ENCODE measurements at places on chromosomes 3 and 15.

- DNase-seq = peak; percentile 39
These were observed 5.0 kb downstream of the GATA2 start for GRCh38 chr3:128487813-128488635.

GRCh38 chr3:170765419-170766078, 104.4 kb downstream of the RPL22L1 start:
- no peak for DNase-seq

GRCh38 chr15:86432861-86433260, 353.2 kb downstream of the AGBL1 start:
- DNase-seq = no peak

GRCh38 chr15:93033434-93034045, 55.5 kb downstream of the RGMA start:
- no peak for DNase-seq

GRCh38 chr3:134607054-134608022, 43.5 kb downstream of the KY start:
- no peak for DNase-seq

- no peak for DNase-seq
These were observed 90.9 kb upstream of the PLXND1 start for GRCh38 chr3:129697229-129697969.

DNA sequence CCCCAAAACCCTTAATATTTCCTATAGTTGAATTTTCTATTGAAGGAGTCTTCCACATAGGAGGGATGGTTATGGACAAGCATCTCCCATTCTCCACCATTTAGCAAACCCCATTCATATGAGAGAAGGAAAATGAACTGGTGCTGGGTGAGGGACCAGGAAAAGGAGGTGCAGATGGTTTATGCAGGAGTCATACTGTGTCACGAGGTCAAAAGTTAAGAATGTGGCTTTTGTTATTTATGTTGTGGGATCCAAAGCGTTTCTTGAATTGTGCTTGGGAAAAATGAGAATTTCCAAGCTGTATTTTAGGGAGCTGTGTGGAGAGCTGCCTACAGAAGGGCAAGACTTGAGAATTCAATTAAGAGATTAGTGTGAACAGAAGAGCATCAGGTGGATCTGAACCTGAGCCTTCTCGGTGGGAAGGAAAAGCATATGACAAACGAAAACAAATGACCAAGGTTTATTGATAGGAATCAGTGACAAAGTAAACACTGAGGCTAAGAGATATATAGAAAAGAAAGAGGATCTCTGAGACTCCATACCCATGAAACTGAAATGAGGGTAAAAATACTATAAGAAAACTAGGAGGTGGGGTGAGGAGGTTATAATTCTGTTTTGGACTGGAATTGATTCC, 473.3 kb upstream of the NR2F2 start:
- peak; percentile 39 for DNase-seq

GRCh38 chr3:169103951-169104941, 559.3 kb downstream of the MECOM start:
- peak; percentile 75 for DNase-seq

DNA sequence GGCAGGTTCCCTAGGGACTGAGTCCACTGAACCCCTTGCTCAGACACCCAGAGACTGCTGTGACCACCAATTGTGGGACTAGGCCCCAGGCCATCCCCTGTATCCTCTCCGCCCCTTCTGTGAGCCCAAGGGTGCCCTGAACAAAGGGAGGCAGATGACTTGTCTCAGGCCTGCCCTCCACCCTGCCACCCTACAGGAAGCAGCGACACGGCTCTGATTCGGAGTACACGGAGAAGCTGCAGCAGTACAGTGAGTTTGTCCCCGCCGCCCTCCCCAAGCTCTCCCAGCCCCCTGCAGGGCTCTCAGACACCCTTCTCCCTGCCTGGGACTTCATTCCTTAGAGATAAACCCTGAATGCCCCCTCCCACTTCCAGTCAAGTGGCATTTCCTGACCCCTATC, 16.6 kb downstream of the EPHB3 start:
- no peak for DNase-seq

DNA sequence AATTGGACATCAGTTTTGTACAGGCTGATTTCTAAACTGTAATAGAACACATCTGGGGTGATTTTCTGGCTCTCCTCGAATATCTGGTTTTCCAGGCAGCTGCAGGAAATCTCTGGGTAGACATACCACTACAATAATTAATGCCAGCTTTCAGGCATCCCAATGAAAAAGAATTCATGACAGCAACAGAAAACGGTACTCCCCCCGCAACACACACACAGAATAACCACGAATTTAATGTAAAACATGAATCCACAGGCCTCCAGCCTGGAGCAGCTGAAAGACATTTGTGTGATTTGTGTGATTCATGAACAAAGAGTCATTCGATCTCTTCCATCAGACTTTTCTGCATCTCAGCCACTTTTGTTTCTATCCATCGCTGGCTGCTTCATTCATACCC, 262.2 kb downstream of the MAGI1 start:
- DNase-seq = peak; percentile 6

DNA sequence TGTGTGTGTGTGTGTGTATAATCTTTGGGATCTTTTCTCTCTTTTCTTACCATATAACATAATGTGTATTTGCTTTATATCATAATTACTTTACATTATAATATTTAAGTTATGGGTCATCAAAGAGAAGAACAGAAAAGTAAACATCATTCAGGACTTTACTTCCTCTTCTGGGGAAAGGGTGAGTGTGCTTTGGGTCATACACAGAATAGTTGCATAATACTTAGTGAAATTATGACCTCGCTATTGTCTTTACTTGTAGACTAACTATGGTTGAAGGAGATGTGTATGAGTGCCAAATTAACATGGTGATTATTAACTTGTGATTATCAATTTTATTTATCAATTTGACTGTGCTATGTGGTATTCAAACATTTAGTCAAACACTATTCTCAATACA, 1086.9 kb downstream of the DIPK2A start:
- no peak for DNase-seq

DNA sequence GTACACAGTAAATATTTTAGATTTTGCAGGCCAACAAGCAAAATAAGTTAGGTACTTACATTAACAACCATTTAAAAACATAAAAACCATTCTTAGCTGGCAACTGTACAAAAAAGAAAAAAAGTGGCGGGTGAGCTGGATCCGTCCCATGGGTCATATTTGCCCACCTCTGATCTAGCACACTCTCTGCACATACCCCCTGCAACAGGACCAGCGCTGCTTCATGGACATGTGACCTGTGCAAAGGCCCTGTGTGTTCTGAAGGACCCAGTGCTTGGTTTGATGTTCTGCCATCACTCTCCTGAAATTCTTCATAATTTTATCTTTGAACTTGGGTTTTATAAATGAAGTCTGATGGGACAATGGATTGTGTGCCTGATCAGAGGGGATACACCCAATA, 72.5 kb upstream of the ACAN start:
- no peak for DNase-seq

DNA sequence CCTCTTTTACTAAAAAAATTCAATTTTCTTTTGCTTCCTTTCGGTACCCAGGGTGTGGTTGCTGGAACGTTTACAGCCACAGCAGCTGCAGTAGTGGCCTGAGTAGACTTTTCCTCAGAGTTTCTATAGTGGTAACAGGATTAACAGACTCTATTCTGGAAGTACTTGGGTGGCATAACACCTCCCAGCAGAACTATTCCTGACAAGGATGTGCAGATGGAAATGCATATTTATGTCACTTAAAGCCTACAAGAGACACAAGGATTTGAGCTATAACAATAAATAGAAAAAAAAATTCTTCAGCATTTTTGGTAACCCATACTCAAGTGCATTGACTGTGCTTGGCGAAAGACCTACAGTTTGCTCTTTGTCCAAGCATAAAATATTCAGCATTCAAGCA, 94.0 kb downstream of the MDFIC2 start:
- no peak for DNase-seq

GRCh38 chr3:24678021-24678420, 183.4 kb upstream of the THRB start:
- no peak for DNase-seq

- DNase-seq = no peak
These were observed 35.8 kb downstream of the HERC1 start for GRCh38 chr15:63797901-63798300.

GRCh38 chr3:149726716-149727407, 25.4 kb downstream of the COMMD2 start:
- no peak for DNase-seq

DNA sequence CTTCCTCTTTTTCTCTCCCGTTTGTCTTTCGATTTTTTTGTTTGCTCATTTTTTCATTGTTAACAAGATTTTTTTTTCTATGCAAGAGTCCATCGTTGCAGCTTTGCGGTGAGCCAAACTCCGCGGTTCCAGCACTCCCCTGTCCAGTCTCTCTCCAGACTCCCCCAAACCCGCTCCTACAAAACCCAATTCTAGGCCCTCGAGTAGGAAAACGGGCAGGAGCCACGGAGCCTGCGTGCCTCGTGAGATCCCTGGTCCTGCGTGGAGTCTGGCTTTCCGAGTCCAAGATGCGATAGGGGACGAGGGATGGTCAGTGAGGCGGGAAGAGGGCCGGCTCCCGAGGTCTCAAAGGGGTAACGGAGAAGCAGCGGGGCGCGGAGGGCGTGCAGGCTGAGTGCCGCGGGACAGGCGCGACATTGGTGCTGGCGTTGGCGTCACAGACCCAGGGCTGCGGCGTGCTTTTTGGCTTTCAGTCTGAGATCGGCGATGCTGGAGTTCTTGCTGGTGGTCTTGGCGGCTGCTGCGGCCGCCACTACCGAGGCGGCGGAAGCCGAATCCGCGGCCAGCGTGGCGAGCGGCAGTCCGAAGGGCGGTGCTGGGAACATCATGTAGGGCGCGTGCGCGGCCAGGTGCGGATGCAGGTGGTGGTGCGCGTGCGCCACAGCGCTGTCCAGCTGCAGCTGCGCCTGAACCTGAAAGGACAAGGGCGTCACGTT, 8.5 kb downstream of the SHOX2 start:
- DNase-seq = no peak

GRCh38 chr3:127590282-127590592, 296 bp downstream of the TPRA1 start:
- no peak for DNase-seq

DNA sequence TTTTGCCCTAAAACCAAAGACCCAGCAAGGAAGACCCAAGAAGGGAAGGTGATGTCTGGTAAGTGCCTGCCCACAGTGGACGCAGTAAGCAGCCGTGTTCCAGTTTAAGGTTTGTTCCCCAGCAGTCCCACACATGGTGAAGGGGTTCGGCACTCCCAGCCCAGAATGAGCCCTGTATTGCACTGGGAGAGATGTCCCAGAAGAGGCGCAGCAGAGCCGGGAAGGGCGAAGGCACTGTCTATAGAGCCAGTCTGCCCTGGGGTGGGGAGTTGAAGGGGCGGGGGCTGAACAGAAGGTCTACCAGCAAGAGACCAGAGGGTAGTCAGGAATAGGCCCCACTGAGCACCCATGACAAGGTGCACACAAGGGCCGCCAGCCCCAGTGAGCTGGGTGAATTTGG, 6.4 kb downstream of the TMEM158 start:
- no peak for DNase-seq

- DNase-seq = no peak
These were observed 117.4 kb upstream of the ZBED2 start for GRCh38 chr3:111712294-111713167.

DNA sequence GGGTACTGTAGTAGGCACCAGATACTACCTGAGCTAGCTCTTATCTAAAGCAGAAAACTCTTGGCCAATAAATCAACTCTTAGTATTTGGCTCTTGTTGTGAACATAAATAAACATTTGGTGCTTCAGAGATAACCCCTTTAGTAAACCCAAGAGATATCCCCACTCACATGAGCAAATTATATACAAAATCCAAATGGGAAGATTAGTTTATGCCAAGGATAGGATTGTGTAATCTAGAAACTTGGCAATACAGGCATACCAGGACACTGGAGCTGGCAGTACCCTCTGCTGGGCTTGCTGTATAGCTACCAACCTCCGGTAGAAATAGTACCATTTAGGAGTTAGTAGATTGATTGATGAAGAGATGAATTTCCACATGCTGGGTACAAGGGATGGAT, 127.0 kb downstream of the LIPC start:
- DNase-seq = no peak

- no peak for DNase-seq
These were observed 149.3 kb upstream of the CBLB start for GRCh38 chr3:106018102-106018501.

DNA sequence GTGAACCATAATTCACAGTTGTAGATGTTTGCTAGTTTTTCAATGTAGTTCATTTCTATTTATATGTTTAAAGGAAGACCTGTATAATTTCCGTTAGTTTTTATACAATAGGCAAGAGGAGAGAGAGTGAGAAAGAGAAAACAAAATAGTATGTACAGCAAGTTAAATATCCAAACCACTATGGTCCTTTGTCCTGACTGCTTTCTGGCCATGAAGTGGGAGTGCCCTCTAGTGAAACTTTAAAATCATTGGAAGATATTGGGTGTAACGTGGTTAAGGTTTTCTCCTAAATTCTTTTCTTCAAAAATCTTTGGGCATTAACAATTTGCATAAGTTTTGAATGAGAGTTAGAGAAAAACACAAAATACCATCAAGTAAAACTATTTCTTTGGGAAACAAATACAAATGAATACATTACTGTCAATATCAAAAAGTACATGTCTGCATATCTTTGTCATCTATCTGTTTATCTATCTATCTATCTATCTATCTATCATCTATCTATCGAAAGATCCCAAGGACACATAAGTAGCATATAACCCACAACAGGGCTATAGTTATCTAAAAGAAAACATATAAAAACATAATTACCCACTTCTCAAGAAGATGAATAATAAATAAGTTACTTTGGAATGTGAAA, 534.6 kb upstream of the ATP11B start:
- DNase-seq = peak; percentile 71

DNA sequence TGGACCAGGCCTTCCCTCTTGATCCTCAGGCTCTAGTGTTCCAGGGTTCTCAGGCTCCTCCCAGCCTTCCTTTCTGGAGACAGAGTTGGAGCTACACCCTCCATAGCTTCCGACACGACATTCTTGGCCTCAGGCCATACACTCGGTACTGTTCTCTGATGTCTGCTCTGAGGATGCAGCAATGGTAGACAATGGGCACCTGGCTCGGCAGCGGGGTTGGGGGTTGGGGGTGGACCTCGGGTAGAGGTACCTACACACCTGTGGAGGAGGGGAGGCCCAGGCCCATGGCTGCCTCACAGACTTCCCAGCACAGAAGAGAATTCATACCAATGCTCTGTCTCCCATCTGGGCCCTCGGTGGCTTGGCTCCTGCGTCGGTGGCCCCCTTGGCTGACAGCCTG, 21.4 kb downstream of the CCDC13 start:
- no peak for DNase-seq

GRCh38 chr15:67992834-67993233, 61.3 kb upstream of the PIAS1 start:
- no peak for DNase-seq
